ENCODE measurements at places on chromosomes 5 and 9.

DNA sequence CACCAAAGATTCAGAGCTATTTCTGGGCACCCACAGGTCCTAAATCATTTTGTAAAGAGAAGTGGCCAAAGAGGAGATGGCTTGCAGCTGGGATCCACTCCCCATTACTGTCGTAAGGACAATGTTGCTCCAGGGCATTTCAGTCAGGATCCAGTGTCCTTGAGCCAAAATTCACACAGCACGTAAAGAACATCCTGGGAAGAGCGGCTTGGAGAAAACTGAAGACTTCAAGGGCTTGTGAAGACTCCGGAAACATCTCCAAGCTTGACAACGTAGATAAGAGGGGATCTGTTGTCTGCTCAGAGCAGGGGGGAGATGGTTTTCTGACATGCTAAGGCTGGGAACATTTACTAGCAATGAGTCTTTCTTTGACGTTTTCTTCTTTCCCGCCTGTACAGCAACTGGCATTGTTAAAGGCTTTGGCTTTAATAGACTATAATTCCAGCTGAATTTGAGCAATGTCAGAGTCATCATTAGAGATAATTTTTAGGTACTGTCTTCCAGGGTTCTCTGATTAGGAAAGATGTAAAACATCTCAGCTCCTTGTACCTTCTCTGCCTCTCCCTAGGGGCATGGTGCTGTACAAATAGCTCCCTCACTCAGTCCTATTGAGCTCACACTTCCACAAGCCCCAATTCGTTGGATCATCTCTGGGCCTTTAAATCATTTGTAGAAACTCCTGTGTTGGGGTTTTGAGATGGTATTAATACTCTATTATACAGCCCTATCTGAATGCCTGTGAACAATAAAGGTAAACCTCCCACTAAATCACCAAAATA, 39.7 kb downstream of the EGFLAM start:
- no peak for DNase-seq

DNA sequence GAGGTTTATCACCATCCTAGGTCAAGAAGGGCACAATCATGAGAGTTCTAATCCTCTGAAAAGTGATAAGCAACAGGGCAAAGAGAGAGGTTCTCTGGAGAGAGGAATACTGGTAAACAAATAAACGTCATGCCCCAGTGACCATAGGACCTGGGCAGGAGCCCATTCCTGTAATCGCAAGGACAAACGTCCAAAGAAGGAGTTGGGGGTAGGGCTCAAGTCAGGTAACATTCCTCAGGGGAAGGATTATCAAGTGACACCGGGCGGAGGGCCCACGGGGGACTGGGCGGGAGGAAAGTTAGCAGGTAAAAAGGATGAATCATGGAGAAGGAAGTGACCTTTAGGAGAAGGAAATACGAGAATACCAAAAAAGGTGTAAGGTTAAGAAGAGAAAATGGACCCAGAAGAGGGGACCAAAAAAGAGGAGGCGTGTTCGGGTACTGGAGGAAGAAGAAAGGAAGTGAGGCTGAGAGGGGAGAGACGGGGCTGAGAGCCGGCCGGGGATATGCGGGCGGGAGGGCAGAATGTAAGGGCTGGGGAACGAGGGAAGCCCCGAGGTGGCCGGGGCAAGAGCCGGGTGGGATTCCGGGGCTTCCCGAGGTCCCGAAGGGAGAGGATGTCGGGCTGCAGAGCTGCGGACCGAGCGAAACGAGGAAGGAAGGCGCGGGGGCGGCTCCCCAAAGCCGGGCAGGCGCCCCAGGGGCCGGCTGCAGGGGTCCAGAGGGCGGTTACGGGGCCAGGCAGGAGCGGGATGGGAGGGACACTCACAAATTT, 583 bp downstream of the DIAPH1 start:
- peak; percentile 47 for DNase-seq

DNA sequence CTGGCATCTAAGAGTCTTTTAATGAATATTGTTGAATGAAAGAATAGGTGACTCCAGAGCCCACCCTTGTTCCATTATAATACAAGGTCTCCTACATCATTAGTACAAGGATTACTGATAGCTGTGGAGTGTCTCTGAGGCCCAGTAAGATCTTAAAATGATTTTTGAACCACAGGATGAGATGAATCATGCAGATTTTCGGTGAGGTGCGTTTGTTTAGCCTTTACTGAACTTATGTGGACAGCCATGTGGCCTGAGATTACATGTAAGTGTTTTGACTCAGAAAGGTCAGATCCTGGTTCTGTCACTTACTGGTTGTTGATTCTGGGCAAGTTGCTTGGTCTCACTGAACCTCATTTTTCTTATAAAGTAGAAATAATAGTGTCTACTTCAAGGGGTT, 21.6 kb downstream of the NFX1 start:
- DNase-seq = no peak

GRCh38 chr5:177123789-177124485, 9.6 kb upstream of the NSD1 start:
- no peak for DNase-seq

DNA sequence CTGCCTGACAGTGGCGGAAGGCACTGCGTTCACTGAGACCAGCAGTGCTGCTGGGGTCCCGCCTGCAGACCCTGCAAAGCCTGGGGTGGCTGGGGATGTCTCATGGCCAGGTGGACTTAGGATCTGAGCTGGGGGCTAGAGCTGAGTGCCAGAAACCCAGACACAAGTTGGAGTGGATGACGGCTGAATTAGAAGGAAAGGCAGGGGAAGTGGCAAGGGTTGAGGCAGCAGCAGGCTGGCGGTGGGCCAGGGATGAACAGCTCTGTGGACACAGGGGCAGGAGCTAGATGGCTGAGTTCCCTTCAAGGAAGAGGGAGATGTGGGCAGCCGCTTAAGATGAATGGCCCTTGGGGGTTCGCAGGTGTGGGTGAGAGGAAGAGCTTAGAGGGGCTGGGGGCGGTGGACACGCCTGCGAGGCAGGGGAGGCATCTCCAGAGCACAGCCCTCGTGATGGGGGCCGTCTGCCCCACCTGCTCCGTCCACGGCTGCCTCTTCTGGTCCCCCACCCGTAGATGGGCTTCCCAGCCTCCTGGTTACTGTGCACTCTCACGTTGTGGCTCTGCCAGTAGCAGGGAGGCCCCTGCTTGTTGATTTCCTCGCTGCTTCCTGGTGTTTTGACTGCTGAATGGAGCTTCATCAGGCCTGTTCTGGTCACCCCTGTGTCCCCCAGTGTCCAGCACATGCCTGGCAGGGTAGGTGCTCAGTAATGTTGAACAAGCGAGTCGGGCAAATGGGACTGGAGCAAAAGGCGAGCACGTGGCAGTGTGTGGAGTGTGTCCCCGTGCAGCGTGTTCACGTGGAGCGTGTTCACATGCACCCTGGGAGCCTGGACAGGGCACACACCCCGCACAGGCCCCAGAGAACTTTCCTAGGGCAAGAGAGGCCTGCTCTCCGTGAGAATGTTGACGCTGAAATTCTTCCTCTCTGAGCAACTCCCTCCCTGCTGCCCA, 168.2 kb downstream of the CACNA1B start:
- DNase-seq = no peak

- DNase-seq = no peak
Observed at GRCh38 chr5:160306696-160307095, 5.7 kb downstream of the CCNJL start.

DNA sequence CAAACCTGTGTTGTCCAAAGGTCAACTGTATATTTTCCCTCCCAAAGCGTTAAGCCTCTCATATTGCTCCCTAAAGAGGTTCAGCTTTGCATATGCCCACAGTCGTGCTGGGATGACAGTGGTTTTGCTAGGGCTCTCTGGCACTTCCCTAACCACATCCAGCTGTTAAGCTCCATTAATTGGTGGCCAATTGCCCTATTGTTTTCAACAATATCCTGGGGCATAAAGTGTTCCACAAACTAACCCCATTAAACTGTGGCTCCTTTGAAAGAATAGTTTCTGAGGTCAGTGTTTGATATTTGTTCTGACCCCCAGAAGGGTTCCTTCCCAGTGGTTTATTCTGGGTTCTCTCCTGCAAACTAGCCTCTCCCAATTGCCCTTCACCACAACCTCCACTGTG, 194.5 kb downstream of the HSD17B3 start:
- no peak for DNase-seq

- DNase-seq = no peak
Observed at GRCh38 chr5:124530916-124531315, 215.5 kb downstream of the ZNF608 start.

GRCh38 chr5:164470312-164470711, 964.9 kb downstream of the MAT2B start:
- no peak for DNase-seq

DNA sequence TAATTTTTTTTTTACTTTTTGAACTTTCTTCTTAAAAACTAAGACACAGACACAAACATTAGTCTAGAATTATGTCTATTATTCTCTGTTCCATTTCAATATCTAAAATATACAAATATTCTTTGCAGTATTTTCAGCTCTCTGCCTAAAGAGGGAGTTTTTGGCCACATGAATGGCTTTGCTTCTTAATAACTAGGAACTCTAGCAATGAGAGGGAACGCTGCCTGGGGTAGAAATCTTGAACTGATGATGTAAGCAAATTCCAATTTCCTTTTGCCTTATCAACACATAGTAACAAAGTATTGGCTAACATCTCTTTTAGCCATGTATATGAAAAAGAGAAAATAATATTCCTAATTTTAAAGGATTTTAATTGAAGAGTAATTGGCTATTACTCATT, 51.9 kb downstream of the SLC25A46 start:
- peak; percentile 12 for DNase-seq

GRCh38 chr9:16501726-16502125, 368.7 kb downstream of the BNC2 start:
- DNase-seq = no peak

DNA sequence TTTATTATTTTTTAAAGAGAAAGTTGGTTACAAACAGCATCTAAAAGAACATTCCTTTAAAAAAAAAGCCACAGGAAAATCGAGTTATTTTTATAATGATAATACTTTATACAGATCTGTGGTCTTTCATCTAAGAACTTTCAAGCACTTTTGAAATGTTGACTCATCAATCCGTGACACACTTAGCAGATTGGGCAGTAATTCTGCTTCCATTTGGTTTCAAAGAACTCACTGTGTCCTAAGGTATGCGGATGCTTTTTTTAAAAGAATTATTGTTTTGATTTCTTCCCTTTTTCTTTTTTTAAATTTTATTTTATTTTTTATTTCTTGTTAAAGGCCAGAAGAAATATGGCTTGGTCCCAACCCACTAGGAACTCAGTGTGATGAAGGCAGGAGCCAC, 147.8 kb downstream of the AOPEP start:
- DNase-seq = peak; percentile 47

DNA sequence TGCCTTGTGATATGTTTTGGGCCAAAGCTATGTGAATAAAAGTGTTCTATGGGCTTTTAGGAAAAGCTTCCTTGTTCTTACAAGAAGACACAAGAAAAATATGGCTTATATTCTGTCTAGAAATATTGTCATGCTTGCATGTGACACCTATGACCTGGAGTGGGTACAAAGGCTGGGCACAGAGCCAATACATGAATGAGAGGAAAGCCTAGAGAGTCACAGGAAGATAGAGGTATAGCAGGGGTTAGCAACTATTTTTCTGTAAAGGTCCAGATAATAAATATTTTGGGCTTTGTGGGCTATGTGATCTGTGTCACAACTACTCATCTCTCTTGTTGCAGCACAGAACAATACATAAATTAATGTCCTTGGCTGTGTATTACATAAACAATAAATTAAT, 196.6 kb upstream of the CD180 start:
- DNase-seq = no peak

- no peak for DNase-seq
Observed at GRCh38 chr5:56359809-56360685, 126.9 kb upstream of the ANKRD55 start.

GRCh38 chr9:18023332-18023731, 444.5 kb downstream of the SH3GL2 start:
- DNase-seq = no peak

- DNase-seq = peak; percentile 47
Observed at GRCh38 chr5:6544561-6544935, 88.3 kb downstream of the NSUN2 start.

- DNase-seq = no peak
Observed at GRCh38 chr5:93569300-93570160, 11.5 kb downstream of the NR2F1-AS1 start.
